Bladder microvascular endothelial cell (primary cell): ENCODE measurements at places on chromosomes 1 and 21. TPM values are rescaled to one million over a fixed set of nuclear protein-coding genes. Genes with fewer than 3 reads are reported as not detected.

The SHISAL2A gene
- not detected in 2 replicates for total RNA-seq

The KRTAP12-4 gene
- not detected in 2 replicates for total RNA-seq

The NUAK2 gene
- 2.9 and 16.2 TPM in 2 replicates for total RNA-seq

The SYCP1 gene
- total RNA-seq, result not detected in 2 replicates

The RSPO1 gene
- total RNA-seq, result not detected in 2 replicates

The BNIPL gene
- under 0.01 and 0.57 TPM in 2 replicates for total RNA-seq

The MRPL9 gene
- total RNA-seq, result 84.4 and 102 TPM in 2 replicates

The UQCRHL gene
- 4.7 and 7.2 TPM in 2 replicates for total RNA-seq

The AJAP1 gene
- total RNA-seq, result under 0.01 and 0.13 TPM in 2 replicates

The MROH9 gene
- not detected in 2 replicates for total RNA-seq

The ASTN1 gene
- total RNA-seq, result not detected in 2 replicates

The CFAP57 gene
- total RNA-seq, result 0.16 and 0.31 TPM in 2 replicates

The LPAR3 gene
- 0.13 TPM in 1 of 2 replicates, not detected in the other for total RNA-seq

The C1QA gene
- total RNA-seq, result not detected in 2 replicates

The STUM gene
- under 0.01 and 0.57 TPM in 2 replicates for total RNA-seq

The UBE2U gene
- 0.13 TPM in 1 of 2 replicates, not detected in the other for total RNA-seq

The IL19 gene
- total RNA-seq, result not detected in 2 replicates

The HUNK gene
- total RNA-seq, result under 0.01 TPM in 1 of 2 replicates, not detected in the other

The CACHD1 gene
- total RNA-seq, result 4.5 and 12.2 TPM in 2 replicates

The KIF2C gene
- 15.7 and 26.4 TPM in 2 replicates for total RNA-seq

The PNRC2 gene
- total RNA-seq, result 95.4 and 103 TPM in 2 replicates

The FABP3 gene
- 0.57 and 5.5 TPM in 2 replicates for total RNA-seq
